Small intestine (tissue), 16 donors: ENCODE measurements at places on chromosomes 4 and X. TPM values are rescaled to one million over a fixed set of nuclear protein-coding genes. Genes with fewer than 3 reads are reported as not detected.

Gene TMEM271
- not detected for polyA plus RNA-seq

GRCh38 chrX:67614423-67614822 is 70.6 kb downstream of the AR start:
- H3K36me3 ChIP-seq: no peaks in the 10 kb centered on the region
- H3K27me3 ChIP-seq: no peaks in the 10 kb centered on the region
- H3K27ac ChIP-seq: no peak overlapping the region
- H3K4me3 ChIP-seq: no peak overlapping the region
- no peak for DNase-seq
- no peaks in the 10 kb centered on the region for H3K4me1 ChIP-seq

DNA sequence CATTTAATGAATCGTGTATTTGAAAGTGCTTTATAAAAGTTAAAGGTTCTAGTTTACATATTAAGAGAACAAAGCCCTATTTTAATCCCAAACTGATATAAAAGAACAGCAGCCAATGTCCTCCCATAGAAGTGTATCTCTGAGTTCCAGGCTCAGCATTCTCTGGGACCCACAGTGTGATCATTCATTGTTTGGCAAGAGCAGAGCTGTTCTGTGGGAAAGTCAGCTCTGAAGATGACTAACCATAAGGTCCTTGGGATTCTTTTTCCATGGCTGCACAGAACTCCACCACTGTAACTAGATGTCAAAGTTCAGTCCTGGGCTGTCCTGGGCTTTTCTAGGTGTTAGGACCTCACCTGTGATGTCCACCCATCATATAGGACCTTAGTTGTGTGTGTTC is 157.0 kb upstream of the TLL1 start:
- no peak for DNase-seq
- no peaks in the 10 kb centered on the region for H3K27me3 ChIP-seq
- H3K4me3 ChIP-seq: no peak overlapping the region
- no peaks in the 10 kb centered on the region for H3K4me1 ChIP-seq
- H3K36me3 ChIP-seq: no peaks in the 10 kb centered on the region

GRCh38 chr4:55458611-55459010 is 62.9 kb downstream of the TMEM165 start:
- H3K4me1 ChIP-seq: no peaks in the 10 kb centered on the region
- no peak overlapping the region for H3K27ac ChIP-seq
- no peak overlapping the region for H3K4me3 ChIP-seq
- no peaks in the 10 kb centered on the region for H3K27me3 ChIP-seq
- DNase-seq: no peak

Gene IL15
- polyA plus RNA-seq: 13.2 TPM

Gene OSTC
- polyA plus RNA-seq: 117 TPM

Gene NDST4
- not detected for polyA plus RNA-seq

Gene SLC4A4
- 15.7 TPM for polyA plus RNA-seq

Gene MAGEA9B
- not detected for polyA plus RNA-seq

DNA sequence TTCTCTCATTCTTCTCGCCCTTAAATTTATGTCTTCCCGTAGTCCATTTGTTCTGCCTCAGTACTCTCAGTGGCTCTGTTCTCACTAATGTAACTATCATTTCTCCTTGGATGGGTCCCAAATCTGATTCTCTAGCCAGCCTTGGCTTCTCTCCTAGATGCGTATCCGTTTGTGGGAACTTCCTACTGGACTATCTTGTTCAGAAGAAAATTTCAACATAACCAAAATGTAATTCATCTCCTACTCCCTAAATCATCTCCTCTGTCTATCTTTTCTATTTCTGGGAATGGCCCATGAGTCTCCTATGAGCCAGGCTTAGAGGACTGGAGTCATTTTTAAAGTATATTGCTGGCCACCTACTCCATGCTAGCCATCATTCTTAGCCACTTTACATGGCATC is 4.4 kb upstream of the C4orf36 start:
- no peak overlapping the region for H3K4me3 ChIP-seq
- H3K27me3 ChIP-seq: no peaks in the 10 kb centered on the region
- H3K4me1 ChIP-seq: no peaks in the 10 kb centered on the region
- DNase-seq: no peak

DNA sequence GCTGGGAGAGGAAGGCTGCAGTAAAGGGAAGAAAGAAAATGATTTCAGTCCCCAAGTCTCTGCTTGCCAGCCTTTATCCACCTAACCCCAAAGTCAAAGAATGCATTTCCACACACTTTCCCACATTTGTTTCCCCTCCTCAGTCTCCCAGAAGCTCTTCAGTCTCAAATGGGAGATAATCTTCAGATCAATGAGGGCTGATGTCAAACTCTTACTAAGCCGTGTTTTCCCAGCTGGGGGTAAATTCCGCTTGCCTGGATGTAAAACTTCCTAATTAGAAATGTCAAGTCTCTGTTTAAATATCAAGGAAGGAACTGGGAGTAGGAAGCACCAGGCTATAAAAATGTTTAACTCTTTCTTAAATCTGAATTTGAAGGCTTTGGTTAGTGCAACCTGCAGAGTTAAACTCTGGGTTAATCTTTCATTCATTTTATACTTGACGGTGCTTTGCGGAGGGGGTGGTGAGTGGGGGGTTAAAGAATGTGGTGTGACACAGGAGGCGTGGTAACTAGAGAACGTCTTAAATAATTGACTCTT is 601.4 kb upstream of the ACTRT1 start:
- H3K4me3 ChIP-seq: no peak overlapping the region
- H3K4me1 ChIP-seq: no peaks in the 10 kb centered on the region
- H3K27ac ChIP-seq: no peak overlapping the region
- no peak for DNase-seq
- no peaks in the 10 kb centered on the region for H3K36me3 ChIP-seq

DNA sequence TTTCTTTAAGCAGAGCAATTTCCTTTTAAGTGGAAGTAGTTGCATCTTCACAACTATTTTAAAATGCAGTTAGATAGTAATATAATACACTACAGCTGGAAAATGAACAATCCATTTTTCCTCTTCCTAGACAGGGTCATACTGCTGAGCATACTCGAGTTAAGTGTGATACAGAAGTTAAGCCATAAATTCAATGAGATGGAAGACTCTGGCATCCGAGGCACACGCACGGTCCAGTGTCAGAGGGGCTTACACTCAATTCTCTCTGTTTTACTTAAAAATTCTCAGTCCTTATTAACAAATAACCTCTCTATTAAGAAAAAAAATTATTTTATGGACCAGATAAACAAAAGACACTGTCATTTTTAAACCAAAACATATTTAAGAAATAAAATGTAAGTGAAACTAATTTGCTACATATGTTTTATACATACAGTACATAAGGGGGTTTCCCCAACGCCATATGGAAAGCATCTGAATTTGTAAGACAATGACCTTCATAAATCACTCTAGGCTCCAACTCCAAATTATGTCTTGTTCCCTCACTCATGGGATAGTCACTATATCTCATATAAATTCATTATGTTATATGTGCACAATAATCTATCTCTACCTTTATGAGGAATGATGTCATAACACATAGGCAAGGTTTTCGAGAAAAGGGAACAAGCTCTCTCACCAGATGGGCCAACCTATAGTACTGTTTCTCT is 315.3 kb downstream of the PAPSS1 start:
- no peak overlapping the region for H3K27ac ChIP-seq
- H3K27me3 ChIP-seq: no peaks in the 10 kb centered on the region
- no peaks in the 10 kb centered on the region for H3K36me3 ChIP-seq
- no peaks in the 10 kb centered on the region for H3K4me1 ChIP-seq

Gene TMLHE
- 24.3 TPM for polyA plus RNA-seq

DNA sequence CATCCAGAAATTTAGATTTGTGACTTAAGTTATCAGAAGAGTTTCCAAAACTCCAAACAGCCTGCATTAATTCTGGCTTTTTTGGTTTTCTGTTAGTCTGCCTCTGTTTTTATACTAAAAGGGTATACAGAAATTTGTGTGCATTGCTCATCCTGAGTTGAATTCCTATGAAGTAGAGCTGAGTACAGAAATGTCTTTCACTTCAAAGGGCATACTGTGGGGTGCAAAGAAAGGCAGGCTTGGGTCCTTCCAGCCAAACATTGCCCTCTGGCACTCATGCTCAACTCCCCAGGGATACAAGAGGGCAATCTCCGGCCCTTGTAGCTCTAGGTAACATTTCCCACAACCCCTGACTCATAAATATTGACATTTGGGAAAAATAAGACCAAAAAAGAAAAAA is 27.6 kb upstream of the TMEM184C start:
- no peaks in the 10 kb centered on the region for H3K4me1 ChIP-seq
- no peak overlapping the region for H3K4me3 ChIP-seq
- no peak overlapping the region for H3K27ac ChIP-seq
- no peaks in the 10 kb centered on the region for H3K27me3 ChIP-seq
- DNase-seq: no peak

DNA sequence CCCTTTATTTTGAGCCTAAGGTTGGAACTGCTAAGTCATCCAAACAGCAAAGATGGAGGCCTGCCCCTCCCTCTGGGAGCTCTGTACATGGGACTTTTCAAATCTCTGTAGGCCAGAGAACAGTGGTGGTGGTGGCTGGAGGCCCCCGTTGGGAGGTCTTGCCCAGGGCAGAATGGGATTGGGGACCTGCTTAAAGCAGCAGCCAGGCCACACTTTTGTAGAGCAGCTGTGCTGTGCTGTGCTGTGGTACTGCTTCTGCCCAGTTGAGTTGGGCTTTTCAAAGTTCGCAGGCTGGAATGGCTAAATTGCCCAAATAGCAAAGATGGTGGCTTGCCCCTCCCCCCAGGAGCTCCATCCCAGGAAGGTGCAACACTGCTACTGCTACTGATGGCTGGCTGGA is 147.5 kb upstream of the TACR3 start:
- no peaks in the 10 kb centered on the region for H3K27me3 ChIP-seq
- no peak for DNase-seq
- H3K27ac ChIP-seq: no peak overlapping the region
- no peaks in the 10 kb centered on the region for H3K36me3 ChIP-seq

- H3K27ac ChIP-seq: peak overlapping the region; percentile 73
- H3K36me3 ChIP-seq: no peaks in the 10 kb centered on the region
- H3K4me1 ChIP-seq: peaks cover 52% of the 10 kb centered on the region
- no peak overlapping the region for H3K4me3 ChIP-seq
- peak; percentile 97 for DNase-seq
These were observed 12.8 kb downstream of the SCARB2 start for GRCh38 chr4:76200771-76201231.

GRCh38 chr4:97475621-97476020 is 667.7 kb downstream of the STPG2 start:
- no peak overlapping the region for H3K4me3 ChIP-seq
- no peak for DNase-seq
- no peak overlapping the region for H3K27ac ChIP-seq
- no peaks in the 10 kb centered on the region for H3K36me3 ChIP-seq
- H3K4me1 ChIP-seq: no peaks in the 10 kb centered on the region
- no peaks in the 10 kb centered on the region for H3K27me3 ChIP-seq
